ENCODE measurements at places on chromosomes 1 and 21.
A peak's percentile ranks its signal among the peaks of the same experiment; 100 is the strongest.

DNA sequence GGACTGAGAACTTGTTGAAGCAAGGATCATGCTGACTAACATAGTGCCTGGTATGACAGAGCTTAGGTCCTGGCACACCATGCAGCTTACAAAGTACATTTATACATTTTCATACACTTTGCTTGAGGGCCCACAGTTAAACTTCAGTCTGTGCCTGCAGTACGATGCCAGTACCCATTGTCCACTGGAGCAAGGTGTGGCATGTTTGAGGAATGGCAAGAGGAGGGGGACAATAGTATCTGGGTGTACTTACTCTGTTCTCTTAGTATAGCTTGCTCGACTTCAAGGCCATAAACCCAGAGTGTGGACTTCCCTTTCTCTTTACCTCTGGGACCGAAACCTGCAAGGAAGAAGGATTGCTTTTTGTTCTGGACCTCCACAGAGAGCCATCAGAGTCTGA is 6.8 kb upstream of the YBX1 start:
- no peak for DNase-seq

DNA sequence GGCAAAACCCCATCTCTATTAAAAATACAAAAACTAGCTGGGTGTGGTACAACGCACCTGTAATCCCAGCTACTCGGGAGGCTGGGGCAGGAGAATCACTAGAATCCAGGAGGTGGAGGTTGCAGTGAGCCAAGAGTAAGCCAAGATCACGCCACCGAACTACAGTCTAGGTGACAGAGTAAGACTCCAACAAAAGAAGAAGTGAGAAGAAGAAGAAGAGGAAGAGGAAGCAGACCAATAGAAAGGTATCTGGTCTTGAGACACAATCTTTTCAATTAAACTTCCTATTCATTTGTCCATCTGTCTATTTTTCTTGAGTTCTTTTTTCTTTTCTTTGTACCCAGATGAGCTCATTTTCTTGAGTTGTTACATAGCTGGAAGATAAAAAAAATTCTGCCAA is 55.7 kb upstream of the ACADM start:
- no peak for DNase-seq

DNA sequence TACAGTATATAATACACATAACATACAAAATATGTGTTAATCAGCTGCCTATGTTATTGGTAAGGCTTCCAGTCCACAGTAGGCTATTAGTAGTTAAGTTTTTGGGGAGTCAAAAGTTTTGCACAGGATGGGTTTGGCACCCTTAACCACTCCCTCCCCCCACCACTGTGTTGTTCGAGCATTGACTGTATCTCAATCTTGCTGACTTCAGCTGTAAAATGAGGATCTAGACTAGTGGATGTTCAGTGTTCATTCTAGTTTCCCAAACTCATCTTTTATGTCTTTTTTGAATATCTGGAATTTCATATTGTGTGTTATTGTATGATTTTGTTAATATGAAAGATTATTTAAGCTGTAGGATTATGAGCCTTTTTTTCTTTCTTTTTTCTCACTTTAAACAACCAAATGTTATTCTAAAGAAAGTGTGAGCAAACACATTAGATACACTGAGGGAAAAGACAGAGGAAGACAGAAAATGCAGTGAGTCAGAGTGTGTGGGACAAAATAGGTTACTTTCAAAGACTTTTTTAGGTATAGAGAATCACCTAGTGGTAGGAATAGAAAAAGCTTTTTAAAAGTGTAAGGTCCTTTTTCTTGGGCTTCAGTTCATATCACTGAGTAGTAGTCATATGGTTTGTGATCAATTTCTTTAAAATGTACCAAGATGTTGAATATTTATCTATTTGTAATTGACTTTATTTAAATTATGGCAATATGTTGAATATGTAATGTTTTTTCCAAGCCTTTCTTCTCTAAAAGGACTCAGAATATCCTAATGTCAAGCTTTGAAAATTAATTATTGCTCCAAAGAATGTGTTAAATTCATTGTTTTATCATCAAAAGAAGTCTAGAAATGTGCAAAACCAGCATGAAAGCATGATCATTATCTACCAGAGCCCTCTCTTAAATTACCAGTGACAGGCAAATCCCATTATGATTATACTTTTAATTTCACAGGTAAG is 17.9 kb upstream of the CENPF start:
- DNase-seq = peak; percentile 41

GRCh38 chr1:5637171-5637570 is 355.1 kb downstream of the NPHP4 start:
- peak; percentile 8 for DNase-seq

- no peak for DNase-seq
Observed at GRCh38 chr1:24963943-24964693, 34.0 kb upstream of the RUNX3 start.

DNA sequence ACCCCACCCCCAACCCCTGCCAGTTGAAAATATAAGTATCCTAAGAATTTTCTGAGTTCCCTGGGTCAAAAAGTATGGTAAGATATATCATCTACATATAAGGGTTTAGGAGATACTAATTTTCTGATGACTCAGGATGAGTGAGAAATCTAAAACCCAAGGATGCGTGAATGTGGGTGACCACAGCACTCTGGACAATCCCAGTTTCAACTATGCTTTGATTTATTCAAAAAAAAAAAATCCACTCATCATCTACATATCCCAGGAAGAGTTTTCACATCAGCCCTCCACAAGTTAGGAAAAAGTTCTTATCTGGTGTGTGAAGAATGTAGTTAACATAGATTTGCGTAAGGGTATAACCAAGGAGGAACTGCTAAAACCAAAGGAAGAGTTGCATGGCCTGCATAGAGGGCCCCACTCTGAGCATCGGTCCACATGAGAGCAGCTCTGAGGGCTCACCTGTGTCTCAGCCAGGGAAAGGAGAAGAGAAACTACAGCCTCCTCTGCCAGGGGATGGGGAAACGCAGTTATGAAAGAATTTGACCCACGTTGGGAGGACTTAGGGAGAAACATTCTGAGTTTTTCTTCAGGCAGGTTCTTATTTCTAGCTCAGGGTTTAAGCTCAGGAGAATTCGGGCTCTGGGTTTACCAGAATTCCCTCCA is 18.8 kb downstream of the LAMB3 start:
- DNase-seq = no peak

DNA sequence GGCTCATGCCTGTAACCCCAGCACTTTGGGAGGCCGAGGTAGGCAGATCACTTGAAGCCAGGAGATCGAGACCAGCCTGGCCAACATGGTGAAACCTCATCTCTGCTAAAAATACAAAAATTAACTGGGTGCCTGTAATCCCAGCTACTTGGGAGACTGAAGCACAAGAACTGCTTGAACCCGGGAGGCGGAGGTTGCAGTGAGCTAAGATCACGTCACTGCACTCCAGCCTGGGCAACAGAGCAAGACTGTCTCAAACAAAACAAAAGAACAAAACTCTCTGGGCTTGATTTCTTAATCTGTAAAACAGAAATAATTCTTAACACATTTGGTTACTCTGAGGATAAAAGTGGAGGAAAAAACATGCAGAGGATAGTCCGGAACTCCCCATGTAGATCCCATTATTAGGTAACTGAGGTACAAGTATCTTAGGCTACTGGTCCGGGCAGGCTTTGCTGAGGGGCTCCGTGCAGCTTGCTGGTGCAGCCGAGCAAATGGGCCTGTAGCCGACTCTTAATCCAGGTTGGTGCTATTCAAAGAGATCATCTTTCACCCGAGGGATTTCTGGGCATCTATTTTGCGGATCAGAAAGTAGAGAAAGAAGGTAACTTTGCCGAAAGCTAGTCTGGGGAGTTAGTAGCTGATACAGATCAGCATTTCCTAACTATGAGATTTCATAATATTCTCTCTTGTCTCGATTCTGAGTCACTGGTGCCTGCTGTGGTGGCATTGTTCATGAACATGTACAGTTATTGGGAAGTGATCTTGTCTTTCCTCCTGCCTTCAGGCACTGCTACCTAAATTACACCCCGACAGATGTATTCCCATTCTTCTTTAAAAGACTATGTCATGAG is 56.8 kb downstream of the NFIA start:
- DNase-seq = peak; percentile 64

- peak; percentile 61 for DNase-seq
Observed at GRCh38 chr1:2233997-2234761, 6.1 kb downstream of the SKI start.

GRCh38 chr1:180928331-180929230 is 15.9 kb downstream of the KIAA1614 start:
- DNase-seq = no peak

DNA sequence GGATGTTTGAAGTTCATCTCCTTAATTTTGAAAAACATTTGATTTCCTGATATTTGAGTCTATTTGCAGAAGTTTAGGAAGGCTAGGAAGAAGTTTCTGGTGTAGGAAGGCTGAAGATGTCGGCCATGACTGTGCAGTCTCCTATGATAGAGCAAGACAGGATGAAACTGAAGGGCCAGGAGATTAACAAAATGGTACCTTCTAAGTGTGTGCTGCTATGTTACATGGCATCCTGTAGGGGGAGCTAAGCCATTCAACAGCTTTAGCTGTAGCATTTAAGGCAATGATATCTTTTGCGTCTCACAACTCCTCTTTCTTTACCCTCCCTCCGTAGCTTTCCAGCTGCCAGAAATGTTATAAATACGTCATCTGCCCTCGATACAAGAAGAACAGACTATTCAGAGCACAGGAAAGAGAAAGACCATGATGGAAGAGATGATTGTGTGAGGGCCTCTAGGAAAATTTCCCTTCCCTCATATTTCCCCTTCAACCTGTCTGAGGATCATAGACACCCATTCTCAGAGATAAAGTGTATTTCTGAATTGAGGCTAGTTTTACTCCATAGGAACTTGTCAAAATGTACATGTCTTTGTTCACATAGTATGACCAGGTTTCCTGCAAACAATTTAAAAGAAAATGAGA is 61.1 kb downstream of the XCL1 start:
- peak; percentile 67 for DNase-seq

DNA sequence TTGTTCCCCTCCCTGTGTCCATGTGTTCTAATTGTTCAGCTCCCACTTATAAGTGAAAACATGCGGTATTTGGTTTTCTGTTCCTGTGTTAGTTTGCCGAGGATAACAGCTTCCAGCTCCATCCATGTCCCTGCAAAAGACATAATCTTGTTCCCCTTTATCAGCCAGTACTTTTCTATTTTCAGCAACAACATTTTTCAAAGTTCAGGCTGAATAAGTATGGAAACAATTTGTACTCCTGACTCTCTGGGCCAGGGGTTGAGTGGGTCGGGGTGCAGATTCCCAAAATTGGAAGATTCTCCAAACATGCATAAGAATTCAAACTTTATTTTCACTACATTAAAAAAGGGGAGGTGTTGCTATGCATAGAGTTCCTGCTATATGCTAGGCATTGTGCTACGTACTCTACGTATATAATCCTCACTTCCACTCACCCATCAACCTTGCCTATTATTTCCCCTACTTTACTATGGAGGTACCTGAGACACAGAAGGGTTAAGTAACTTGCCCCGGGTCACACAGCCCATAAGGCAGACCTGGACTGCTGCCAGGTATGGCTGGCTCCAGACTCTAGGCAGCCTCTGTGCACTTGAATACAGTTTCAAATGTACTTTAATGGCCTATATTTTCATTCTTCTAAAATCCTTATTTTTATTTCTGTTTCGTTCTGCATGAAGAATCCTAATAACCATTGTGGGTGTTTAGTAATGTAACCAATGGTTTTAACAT is 117.1 kb upstream of the C8B start:
- DNase-seq = no peak

GRCh38 chr1:30159015-30159414 is 564.4 kb downstream of the MATN1 start:
- no peak for DNase-seq

DNA sequence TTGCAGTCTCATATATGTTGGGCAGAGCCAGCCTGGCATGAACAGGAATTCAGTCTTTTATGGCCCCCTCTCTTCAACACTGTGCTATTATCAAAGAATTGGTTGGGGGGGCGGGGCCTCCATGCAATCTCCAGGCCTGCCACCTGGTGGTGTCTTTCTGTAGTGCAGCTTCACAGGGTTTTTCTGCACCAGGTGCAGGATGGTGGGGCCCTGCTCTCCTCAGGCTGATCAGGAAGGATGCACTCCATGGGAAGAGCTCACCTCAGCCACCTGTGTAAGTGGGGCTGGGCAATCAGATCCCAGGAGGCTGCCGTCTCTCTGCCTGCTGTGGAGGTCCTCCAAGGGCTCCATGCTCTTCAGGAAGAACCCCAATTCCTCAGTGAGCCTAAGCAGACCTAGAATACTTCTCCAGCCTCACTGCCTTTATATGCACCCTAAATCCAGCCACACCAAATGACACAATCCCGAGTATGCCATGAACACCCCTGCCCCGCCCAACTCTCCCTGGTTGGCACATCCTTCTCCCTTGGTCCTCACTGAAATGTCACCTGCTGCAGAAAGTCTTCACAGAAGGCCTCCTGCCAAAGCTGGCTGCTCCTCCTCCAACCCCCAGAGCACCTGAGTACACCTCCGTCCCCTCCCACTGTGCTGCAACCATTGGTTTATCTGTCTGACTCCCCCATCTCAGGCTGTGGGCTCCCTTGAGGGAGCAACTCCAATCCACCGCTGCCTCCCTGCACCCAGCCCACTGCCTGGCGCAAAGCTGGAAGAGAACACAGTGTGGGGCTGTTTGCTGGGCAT is 16.5 kb downstream of the STK40 start:
- DNase-seq = peak; percentile 85

GRCh38 chr1:99728494-99729235 is 37.8 kb downstream of the FRRS1 start:
- DNase-seq = peak; percentile 47

GRCh38 chr1:147079400-147080005 is 92.8 kb downstream of the PRKAB2 start:
- DNase-seq = no peak

GRCh38 chr1:153805042-153805745 is 30.0 kb downstream of the SLC27A3 start:
- DNase-seq = peak; percentile 37

DNA sequence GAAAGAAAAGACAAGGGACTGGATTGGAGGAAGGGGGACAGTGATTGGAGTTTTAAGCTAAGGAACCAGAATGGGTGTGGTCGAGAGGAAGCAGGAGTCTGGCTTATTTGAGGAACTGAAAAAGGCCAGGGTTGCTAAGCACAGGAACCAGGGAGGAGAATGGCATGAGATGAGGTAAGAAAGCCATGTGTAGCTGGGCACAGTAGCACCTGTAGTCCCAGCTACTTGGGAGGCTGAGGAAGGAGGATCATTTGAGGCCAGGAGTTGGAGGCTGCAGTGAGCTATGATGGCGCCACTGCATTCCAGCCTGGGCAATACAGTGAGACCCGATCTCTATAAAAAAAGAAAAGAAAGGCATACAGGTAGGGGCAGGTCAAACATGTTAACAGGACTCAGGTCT is 8.1 kb upstream of the KHDRBS1 start:
- no peak for DNase-seq

DNA sequence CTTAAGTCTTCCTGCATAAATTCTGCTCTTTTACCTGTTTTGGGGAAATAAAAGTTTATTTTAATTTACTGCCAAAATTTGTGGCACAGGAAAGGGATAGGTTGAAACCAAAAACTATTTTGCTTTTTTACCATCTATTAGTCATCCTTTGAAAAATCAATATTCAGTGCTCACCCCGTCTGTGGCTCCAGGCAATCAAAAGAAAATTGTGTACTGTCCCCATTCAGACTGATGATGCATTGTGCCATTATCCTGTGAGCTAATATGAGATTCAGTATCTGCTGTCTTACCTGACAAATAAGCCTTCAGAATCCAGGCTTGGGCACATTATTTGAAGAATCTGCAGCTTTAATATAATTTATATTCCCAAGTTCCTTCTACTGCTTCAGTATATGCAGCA is 650.7 kb downstream of the KIF26B start:
- no peak for DNase-seq
